Lower leg skin (tissue), 4 donors: ENCODE measurements at places on chromosomes 2 and 18.

- no peak for DNase-seq
Measured at GRCh38 chr2:54239427-54239826, 16.6 kb downstream of the TSPYL6 start.

DNA sequence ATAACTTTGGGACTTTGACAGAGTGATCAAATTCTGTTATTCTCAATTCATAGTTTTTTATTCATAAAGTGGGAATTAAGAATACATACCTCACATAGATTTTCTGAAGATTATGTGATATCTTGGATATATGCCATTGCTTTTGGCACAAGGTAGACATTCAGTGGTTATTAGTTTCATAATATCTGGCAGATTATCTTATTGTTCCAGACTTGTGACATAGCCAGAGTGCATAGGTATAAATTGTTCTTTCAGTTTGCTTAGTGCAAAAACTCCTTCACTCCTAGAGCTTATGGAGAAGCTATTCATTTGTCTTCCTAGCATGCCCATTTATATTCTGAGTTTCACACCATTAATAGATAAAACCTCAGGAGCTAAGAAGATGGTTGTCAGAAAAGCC is 222.0 kb downstream of the KCNE4 start:
- no peak for DNase-seq

GRCh38 chr2:42976351-42976750 is 184.0 kb upstream of the HAAO start:
- no peak for DNase-seq

- no peak for DNase-seq
Measured at GRCh38 chr18:55317864-55318263, 270.1 kb downstream of the TCF4 start.

GRCh38 chr2:109636317-109636716 is 22.2 kb downstream of the SOWAHC start:
- no peak for DNase-seq

GRCh38 chr18:37343542-37343851 is 222.1 kb downstream of the CELF4 start:
- DNase-seq, result no peak

DNA sequence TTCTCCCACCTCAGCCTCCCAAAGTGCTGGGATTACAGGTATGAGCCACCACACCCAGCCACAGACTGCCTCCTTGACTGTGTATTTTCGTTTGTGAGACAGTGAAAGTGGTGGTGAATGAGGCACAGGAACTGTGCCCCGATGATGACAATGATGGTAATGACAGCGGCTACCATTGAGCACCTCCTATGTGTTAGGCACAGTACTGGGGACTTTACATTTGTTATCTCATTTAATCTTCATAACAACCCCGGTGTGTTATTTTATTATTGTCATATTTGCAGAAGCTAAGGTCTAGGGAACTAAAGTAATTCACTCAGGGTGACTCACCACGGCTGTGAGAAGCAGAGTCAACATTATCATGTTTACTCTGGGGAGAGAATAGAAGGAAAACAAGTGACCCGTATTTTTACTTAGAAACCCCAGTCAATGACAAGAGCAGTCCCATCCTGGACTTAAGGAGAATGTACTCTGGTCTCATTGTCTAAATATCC is 77.6 kb upstream of the ALPP start:
- DNase-seq, result no peak

DNA sequence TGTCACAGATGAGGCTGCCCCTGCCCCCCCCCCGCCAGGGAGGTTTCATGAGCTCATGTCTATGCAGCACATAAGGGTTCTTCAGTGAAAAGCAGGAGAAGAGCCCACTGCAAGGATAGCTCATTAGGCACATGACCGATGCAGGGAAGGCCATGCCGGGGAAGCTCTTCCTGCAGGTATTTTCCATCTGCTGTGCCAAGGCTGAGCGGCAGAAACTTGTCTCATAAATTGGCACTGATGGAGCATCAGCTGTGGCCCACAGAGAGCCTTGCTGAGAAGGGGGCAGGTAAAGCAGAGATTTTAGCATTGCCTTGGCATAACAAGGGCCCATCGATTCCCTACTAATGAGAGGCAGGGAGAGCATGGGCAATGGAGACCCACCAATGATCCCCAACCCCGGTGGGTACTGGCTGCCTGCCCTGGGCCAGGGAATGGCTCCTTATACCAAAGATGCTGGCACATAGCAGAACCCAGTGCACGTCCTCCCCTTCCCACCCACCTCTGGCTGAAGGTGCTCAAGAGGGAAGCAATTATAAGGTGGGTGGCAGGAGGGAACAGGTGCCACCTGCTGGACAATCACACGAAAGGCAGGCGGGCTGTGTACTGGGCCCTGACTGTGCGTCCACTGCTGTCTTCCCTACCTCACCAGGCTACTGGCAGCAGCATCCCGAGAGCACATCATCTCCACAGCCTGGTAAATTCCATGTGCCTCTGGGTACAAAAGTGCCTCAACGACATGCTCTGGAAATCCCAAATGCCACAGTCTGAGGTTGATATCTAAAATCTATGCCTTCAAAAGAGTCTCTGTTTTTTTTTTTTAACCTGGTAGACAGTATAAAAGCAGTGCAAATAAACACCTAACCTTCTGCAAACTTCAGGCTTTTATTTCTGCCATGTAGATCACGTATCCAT is 41.4 kb downstream of the STEAP3 start:
- DNase-seq, result no peak

DNA sequence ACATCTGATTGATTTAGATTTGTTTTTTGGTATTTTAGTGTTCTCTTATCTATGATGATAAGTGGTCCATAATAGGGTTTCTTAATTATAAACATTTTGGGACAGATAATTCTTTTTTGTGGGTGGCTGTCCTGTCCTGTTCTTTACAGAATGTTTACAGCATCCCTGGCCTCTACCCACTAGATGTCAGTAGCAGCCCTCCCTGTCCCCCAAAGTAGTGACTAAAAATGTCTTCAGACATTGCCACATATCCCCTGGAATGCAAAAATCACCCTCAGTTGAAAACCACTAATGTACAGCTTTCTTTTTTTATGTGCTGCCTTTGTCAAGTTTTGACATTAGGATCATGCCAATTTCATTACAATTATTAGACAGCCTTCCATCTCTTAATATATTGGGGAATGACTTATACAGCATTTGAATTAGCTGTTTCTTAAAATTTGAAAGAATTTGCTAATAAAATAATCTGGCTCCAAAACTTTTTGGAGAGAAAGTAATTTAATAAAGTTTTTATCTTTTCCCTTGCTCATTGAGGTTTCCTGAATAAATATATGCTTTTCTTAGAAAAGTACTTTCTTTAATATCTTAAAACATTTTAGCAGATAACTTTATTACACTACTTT is 19.5 kb downstream of the WIPF1 start:
- DNase-seq, result no peak

GRCh38 chr18:74116633-74117554 is 30.7 kb downstream of the FBXO15 start:
- no peak for DNase-seq

DNA sequence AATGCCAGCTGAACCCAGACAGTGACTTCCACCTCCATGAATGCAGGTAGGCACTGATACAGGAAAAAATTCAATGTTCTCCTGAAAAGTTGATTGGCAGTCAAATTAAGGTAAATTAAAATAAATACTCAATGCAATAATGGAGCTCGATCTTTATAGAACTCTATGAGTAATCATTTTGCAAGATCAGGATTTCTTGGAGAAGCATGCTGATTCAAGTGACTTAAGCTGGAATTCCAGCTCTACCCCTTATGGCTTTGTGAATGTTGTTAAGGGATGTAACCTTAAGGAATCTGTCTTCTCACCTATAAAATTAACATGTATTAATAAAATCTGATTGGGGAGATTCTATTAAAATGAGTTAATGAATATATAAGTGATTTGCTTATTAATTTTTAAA is 145.1 kb downstream of the QPCT start:
- no peak for DNase-seq

DNA sequence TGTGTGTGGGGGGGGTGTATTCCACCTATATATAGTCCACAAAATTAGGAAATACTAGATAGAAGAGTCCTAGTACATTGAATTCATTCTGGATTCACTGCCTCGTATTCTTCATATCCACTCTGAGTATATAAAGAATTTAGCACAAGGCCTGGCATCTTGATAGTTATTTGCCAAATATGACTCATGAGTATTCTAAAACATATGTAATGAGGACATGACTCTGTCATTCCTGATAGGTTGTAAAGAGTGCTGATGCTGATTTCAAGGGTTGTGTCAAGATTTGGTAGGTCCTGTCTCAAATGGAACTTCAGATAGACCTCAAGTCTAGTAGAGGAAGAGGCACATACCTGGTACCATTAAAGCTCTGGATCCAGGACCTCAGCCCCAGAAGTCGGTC is 173.4 kb upstream of the BOD1L2 start:
- no peak for DNase-seq

- DNase-seq, result peak; percentile 91
Measured at GRCh38 chr2:88692187-88692586, 714 bp downstream of the RPIA start.

DNA sequence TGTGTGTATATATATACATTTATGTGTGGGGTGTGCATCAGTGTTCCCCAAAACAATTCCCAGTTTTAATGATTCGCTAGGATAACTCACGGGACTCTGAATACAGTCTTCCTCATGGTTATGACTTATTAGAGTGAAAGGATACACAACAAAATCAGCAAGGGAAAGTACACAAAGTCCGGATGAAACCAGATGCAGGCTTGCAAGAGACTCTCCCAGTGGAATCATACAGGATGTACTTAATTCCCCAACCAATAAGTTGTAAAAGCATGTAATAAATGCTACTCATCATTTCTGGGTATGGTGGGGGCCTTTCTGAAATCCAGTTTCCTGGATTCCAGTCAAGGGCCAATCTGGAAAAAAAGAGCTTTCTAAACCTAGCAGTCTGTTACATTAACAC is 654.1 kb upstream of the SYT4 start:
- no peak for DNase-seq

DNA sequence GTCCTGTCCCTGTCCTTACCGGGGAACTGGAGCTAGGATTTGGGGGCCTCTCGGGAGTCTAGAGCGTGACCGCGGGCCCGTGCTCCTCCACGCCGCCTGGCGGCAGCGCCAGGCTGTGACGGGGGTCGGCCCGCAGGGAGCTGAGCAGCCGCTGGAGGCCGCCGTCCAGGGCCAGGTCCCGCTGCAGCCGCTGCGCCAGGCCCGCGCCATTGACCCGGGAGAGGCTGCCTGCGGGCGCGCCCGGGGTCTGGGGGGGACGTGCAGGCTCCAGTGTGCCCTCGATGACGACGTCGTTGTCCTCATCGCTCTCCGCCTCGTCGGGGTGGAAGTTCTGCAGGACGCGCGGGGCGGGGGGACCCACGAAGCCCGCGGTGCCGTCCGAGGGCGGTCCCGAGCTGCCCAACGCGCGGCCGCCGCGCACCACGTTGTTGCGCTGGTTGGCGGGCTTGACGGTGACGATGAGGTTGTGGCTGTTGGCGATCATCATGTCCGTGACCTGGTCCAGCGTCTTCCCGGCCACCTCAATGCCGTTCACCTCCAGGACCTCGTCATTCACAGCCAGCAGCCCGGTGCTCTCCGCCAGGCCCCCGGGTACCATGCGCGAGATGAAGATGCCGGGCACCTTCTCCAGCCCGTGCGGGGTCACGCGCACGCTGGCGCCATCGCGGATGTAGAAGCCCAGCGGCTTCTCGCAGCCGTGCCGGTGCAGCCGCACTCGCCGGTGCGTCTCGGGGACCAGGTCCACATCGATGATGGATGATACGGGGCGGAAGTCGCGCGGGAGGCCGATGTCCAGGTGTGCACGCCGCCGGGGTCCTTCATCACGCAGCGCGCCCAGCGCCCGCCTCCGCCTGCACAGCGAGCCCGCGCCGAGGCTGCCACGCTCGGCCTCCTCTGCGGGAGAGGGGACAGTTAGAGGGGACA is 50.9 kb downstream of the ADNP2 start:
- peak; percentile 77 for DNase-seq

DNA sequence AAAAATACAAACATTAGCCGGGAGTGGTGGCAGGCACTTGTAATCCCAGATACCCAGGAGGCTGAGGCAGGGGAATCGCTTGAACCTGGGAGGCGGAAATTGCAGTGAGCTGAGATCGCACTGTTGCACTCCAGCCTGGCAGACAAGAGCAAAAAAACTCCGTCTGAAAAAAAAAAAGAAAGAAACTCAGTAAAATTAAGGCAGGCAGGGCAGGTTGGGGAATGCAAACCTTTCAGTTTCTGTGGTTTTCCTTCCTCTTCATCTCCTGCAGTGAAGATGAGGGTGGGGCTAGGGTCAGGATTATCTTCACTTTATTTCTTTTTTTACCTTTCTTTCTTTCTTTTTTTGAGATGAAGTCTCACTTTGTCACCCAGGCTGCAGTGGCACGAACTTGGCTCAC is 43.2 kb upstream of the PSME4 start:
- DNase-seq, result no peak

DNA sequence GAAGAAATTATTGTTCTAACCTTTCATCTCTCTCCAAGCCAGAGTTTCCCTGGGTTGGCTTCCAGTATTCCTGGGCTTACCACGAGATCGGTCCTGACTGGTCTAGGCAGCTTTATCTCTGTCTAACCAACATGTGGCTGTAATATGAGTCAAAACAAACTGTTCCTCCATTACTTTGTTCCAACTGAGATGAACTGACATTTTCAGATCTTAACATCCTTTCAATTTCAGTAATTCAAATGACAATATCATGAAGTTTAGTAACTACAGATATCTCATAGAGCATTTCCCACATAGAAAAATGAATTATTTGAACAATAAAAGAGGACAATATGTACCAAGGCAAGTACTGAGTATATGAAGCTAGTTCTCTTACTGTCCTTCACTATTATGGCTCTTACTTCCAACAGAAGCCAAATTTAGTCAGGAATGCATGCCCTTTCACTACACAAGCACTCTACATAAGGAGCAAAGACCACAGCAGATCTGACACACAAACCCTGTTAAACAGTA is 15.5 kb downstream of the SLC25A12 start:
- DNase-seq, result peak; percentile 36

DNA sequence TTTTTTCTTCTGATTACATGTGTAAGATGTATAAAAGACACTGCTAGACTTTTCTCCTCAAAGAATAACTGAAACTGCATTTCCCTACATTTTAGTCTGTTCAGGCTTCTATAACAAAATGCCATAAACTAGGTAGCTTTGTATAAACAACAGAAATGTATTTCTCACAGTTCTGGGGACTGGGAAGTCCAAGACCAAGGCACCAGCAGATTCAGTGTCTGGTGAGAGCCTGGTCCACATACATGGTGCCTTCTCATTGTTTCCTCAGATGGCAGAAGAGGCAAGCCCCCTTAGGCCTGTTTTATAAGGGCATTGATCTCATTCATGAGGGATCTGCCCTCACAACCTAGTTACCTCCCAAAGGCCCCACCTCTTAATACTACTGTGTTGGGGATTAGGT is 71.5 kb downstream of the MAPRE2 start:
- no peak for DNase-seq

GRCh38 chr2:169797601-169798000 is 1.1 kb upstream of the SSB start:
- DNase-seq, result no peak

DNA sequence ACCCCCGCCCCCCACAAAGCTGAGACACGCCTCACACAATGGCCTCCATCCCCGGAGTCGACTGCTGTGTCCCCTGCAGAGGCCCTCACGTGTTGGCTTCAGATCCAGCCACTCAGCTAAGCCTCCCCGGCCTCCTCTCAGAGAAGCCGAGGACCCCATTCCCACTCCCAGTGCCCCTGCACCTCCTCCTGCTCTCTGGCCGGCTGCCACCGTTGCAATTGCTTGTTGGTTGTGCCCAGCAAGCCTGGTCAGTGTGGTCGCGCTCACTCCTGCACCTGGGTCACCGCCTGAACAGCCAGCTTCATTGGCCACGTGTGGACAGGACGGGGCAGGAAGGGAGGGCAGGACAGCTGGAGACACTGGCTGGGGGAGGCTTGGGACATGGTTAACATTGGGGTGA is 191.5 kb upstream of the SALL3 start:
- no peak for DNase-seq
